ENCODE measurements at places on chromosomes 16 and 17.

DNA sequence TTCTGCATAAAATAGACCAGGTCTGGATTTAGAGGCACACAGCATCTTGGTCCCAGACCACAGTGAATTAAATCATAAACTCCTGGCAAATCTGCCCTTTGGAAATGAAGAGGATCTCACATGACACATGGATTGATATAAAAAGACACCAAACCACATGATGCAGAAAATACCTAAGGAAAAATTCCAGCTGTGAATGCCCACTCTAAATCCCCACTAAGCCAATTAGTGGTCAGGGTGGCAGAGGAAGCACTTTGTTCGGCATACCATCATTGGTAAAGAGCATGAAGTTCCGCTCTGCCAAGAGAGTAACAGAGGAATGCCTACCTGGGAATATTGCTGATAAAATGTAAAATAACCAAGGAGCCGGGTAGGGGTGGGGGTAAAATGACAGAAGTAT is 32.4 kb upstream of the NOL11 start:
- DNase-seq, result no peak

DNA sequence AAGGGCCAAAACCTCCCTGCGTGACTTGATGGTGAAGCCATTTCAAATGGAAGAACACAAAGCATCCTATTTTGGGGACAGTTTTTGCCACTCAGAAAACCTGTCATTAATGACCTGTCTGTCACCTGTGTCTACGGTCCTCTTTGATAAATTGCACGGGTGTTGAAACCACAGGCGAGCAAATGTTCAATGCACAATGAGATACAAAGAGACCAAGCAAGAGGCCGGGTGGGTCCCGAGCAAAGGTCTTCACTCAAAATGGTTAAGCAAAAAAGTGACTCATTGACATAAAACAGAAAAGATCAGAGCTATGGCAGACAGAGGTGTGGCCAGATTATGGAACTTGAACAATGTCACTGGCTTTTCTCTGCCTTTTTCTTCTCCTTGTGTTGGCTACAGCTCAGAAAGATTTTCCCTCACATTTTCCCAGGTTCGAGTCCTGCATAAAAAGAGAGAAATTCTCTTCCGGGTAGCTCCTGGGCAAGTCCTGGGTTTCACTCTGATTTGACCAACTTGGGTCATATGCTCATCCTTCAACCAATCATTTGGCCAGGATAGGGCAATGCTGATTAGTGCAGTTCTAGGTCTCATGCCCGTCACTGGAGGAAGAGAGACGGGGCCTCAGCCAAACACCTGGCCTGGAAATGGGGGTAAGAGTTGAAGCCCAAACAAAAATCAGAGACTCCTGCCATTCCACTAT is 92.2 kb downstream of the CMC2 start:
- no peak for DNase-seq

DNA sequence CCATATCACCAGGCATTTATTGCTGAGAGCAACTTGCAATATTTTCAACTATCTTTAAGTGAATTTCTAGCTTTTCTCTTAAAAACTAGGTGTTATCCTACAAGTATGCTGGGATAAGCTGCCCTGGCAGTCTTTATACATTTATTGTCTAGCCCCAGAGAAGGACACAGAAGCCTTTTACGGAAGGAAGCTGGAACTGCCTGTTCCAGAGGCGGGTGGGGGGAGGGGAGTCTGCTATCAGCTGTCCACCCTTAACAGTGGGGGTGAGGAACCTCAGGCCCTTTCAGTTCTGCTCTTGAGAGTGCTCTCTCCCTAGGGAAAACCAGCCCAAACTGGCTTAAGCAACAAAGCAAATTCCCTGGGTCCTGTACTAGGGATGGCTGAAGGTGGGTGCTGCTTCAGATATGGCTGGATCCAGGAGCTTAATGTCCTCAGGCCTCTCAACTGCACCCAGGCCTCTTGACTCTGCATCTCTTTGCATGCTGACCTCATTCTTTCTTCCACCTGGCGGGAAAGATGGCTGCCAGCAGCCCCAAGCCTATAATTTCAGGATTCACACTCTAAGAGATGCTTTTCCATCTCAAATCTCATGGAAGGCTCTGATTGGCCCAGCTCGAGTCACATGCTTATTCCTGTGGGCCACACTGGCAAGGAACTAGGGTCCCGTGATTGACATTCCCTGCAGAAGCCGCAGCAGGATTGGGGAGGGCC is 16.6 kb downstream of the NAGPA start:
- DNase-seq, result no peak

GRCh38 chr17:77306790-77307478 is 166.2 kb downstream of the SEC14L1 start:
- DNase-seq, result no peak

DNA sequence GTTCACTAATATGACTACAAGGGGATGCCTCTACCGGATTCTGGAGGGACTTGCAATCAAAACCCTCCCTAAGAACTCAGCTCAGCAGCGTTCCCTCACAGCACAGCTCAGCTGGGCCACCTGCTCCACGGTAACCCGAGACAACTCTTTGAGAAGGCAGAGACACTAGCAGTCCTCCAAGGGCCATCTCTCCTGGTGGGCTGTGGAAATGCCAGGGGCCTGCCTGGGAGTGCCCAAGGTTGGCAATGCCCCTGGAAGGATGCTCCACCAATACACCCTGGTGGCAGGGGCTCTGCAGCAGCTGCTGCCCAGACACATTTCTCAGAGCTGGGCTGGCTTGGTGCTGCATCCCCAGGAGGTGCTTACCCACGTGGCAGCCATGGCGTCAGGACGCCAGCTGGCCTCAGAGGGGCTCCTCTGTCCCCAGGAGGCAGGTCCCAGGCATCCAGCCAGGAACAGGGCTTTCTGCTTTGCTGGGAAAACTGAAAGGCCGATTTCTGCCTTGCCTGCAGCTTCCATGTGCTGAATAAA is 16.5 kb downstream of the CDIP1 start:
- no peak for DNase-seq

DNA sequence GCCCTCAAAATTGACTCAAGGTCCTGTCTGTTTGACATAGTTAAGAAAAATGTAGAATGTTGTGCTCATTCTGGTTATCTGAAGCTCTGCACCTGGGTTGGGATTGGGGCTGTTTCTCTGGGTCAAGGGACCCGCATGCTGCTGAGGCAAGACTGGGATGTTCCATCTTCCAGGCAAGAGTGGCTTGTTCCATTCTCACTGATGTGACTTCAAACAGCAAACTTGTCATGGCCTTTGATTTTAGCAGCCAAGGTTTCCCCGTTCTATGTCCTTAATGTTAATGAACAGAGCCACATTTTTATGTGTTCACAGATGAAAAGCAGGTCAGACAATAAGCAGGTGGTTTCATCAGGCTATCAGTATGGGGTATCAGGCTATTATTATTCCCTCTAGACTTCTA is 25.7 kb downstream of the ST6GALNAC1 start:
- no peak for DNase-seq

DNA sequence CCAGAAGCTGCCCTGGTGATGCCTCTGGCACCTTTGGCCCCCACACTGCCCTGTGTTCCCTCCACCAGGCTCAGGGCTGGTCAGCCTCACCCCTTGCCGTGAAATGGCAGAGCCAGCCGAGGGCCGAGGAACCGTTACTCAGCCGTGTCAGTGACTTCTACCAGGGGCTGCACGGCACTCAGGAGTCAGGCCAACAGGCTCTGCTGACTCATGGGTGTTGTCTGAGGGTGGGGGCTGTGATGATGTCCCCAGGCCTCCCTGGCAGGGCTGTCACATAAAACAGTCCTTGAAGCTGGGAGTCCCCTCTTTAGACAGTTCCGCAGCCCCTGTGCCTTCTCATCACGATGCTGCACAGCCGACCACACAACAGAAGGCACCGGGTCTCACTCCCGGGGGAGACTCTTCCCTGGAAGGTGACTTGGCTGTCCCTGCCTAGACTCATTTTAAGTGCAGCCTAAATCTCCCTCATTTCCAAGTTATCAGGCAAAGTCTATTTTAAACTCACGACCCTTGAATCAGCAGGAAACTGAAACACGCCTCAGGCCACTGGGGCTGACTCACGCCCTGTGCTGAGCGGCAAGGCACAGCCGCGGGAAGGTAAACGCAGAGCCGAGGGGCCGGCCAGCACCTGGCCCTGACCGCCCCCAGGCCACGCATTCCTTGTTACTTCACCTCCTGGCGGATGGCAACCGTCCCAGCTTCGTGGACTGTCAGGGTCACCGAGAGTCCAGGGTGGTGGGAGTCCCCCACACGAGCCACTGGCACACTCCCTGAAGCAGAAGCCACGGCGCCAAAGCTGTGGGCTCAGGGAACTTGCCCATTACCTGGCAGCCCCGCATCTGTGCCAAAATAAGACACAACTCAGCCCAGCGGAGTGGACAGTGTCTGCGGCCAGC is 102.6 kb downstream of the ZNF778 start:
- DNase-seq, result no peak

DNA sequence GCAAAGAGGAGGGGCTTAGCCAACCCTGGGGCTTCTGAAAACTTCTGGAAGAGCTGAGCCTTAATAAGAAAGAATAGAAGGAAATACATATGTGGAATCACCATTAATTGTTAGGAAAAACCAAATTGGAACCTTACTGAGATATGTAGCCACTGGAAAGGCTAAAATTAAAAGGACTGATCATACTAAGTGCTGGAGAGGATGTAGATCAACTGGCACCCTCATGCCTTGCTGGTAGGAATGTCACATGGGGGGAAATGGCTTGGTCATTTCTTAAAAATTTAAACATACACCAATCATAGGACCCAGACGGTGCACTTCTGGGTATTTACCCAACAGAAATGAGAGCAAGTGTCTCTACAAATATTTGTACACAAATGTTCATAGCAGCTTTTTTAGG is 11.1 kb downstream of the BMERB1 start:
- DNase-seq, result no peak

GRCh38 chr16:12063004-12063395 is 86.5 kb downstream of the SNX29 start:
- DNase-seq, result no peak

DNA sequence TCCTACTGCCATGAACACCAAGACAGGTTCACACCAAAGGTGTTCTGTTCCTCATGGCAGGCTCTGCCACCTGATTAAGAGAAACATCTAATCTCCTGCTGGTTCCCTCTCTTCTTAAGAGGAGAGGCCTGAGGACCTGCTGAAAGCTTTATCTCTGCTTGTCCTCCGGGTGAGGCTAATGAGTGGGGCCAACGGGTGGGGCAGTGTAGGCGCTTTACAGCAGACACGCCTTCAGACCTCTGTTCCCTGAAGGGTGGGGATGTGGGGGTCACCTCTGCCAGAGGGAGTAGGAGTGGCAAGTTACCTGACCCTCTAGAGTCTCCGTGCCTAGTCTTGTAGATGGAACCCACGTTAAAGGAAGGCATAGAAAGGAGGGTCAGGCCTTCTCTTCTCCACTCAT is 4.2 kb upstream of the MRM1 start:
- no peak for DNase-seq

GRCh38 chr17:62716834-62717588 is 89.5 kb downstream of the MRC2 start:
- DNase-seq, result no peak

- DNase-seq, result no peak
These were observed 672 bp upstream of the ALKBH5 start for GRCh38 chr17:18182978-18183333.

GRCh38 chr17:10628756-10629155 is 28.4 kb downstream of the MYH3 start:
- DNase-seq, result no peak

- peak; percentile 71 for DNase-seq
These were observed 8.6 kb upstream of the ABCC3 start for GRCh38 chr17:50626037-50626574.

DNA sequence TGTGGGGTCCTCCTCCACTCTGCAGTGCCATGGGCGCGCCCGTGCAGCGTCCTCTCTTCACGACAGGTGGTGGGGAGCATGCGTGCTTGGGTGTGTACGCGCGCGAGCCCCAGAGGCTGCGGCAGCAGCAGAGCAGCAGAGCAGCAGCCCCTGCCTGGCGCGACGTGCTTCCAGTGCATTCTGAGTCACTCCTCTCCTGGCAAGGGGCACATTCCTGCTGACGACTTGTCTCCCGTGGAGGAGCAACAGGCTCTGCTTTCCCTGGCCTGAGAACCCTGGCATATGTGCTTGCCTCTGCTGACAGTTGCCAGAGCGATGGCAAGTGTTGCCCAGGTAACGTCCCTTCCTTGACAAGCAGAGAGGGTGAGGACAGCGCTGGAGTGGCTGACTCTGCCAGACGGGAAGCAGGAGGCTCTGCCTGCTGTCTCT is 133.8 kb upstream of the PLCG2 start:
- no peak for DNase-seq

DNA sequence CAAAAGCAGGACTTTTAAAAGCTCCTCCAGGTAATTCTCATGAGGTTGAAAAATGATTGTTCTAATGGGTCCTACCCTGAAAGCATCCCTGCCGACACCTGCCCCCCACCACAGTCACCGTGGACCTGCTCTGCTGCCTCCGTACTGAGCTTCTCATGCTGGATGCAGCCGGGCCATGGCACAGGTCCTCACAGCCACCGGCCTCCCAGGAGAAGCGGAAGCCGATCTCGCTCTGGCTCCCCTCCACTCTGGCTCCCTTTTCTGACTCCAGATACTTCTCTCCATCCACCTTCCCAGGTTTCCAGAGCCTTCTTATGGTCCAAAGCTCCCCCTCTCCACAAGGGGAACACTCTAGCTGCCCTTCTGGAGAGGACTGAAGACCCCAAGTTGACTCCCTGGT is 10.2 kb downstream of the RPRML start:
- DNase-seq, result no peak

DNA sequence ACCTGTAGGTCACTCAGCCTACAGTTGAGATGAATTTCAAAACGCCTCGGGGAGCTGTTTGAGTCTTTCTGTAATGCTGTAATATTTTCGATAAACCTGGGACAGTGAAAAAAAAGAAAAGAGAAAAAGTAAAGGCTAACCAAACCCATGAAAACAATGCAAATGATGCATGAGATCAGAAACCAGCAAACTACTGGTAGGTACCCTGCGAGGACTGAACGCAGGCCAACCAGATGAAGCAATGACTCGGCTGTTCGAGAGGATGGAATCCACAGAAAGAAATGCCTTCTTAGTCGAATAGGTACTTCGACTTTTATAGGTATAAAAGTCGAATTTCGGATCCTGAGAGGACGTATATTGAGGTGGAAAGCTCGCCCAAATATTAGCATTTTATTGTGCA is 509 bp upstream of the ATAD5 start:
- DNase-seq, result peak; percentile 75

DNA sequence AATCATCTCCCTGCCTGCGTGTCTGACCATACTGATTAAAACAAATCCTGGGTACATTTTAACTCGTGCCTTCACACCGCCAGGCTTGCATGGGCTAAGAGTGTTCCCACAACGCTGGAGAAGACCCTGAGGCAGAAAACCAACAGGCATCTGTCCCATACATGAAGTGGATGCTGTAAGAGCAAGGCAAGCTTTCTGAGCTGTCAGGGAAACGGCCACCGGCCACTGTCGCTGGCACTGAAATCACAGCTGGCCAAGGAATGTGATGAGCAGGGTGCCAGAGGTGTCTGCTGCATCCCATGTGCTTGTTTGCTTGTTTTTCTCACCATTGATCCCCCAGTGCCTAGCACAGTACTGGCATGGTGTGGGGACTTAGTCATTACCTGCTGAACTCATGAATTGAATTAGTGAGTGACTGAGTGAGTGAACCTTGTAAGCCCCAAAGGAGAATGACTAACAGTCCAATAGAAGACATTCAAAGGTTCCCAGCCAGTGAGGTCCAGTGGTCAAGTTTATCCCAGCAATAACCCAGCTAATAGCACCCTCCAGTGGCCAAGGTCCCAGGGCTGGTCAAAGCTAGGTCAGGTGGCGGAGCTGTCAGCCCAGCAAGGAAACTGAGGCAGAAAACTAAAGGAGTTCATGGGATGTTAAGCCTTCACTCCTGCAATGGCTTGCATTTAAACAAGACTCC is 92.7 kb upstream of the CDH5 start:
- DNase-seq, result no peak

Measured in NCI-H526 treated with DMSO at 0.1 percent for 48 hours (cell line).